ENCODE measurements at places on chromosomes 5 and 9. TPM values are rescaled to one million over a fixed set of nuclear protein-coding genes. Genes with fewer than 3 reads are reported as not detected.

PPWD1 gene
- total RNA-seq, result 74.3 TPM

OTP gene
- total RNA-seq, result 0.37 TPM

PAEP gene
- total RNA-seq, result not detected

SPINK7 gene
- not detected for total RNA-seq

INSYN2B gene
- total RNA-seq, result 0.37 TPM

PCDHB16 gene
- total RNA-seq, result 2.6 TPM

PCDHB14 gene
- 7.9 TPM for total RNA-seq

DDX4 gene
- total RNA-seq, result 116 TPM

IL9 gene
- not detected for total RNA-seq

MEGF9 gene
- total RNA-seq, result 8.5 TPM

SLC36A3 gene
- 8.3 TPM for total RNA-seq

MAP1B gene
- total RNA-seq, result 431 TPM

GMCL2 gene
- 11.0 TPM for total RNA-seq

RASGRF2 gene
- total RNA-seq, result 7.8 TPM

TMEM232 gene
- 28.1 TPM for total RNA-seq

CARD9 gene
- total RNA-seq, result 3.7 TPM

SLC25A25 gene
- 21.1 TPM for total RNA-seq

IFNA21 gene
- total RNA-seq, result not detected

CYLC2 gene
- 7.7 TPM for total RNA-seq
